ENCODE measurements at places on chromosomes 12 and 14.

DNA sequence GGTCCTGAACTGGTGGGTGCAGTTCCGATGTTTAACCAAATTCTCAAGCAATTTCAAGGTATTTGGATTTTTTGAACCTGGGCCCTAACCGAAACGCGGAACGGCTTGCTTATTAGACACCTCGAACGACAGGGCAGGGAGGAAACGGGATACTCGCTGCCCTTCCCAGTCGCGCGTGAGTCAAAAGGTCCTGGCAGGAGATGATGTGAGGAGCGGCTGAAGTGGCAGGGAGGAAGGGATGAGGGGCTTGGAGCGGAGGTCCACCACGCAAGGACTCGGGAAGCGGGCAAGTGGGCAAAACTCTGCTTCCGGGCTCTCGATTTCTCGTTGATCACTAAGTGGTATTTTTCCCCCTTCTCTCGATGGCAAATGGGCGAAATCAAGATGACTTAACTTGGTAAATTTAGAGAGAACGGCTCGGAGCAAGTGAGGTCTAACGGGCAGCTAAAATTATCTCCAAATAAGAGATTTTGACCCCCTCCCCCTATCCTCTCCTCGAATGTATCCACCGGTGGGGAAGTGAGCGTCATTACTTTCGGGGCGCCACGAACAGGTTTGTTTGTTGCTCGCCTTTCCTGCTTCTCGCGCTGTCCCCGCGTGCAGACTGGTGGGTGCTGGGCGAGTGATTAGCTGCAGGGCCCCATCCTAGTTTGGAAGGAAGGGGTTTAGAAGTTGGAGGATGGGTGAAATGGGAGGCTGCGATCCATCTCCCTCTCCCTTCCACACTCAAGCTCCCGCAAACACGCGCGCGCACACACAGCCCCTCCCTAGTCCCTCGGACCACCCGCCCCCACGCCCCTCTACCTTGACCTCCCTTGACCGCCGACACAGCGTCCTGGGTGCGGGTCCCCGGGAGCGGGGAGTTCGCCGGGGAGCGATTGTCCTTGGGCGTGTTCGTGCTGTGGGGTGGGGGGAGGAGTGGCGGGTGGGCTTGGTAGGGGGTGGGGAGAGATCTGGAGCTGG is 986 bp upstream of the NTF3 start:
- DNase-seq = no peak

- DNase-seq = no peak
Measured at GRCh38 chr14:44369401-44370123, 137.5 kb downstream of the FSCB start.

GRCh38 chr12:127077262-127078045 is 1189.5 kb upstream of the TMEM132C start:
- no peak for DNase-seq

- DNase-seq = no peak
Measured at GRCh38 chr12:110688446-110689280, at the start of gene HVCN1. Gene HVCN1 (minus strand): TSS chr12:110689115. CDS start chr12:110683245, 5,870 bp downstream.

DNA sequence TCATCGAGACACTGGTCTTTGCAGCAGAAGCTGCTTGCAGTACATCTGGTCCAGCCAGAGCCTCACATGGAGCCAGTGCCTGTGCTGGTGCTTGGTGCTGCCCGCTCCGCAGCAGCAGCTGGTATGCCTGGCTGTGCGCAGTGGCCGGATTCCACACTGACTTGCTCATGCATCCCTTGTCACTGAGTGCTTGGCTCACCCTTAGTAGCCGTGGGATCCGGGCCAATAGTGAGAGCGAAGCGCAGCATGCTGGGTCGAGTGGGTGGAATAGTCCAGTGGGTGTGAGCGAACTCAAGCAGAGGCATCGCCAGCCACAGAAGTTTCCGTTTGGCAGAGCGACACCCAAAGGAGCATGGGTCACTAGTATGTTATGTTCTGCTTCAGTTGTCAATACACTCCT is 10.1 kb upstream of the FBXO33 start:
- no peak for DNase-seq

DNA sequence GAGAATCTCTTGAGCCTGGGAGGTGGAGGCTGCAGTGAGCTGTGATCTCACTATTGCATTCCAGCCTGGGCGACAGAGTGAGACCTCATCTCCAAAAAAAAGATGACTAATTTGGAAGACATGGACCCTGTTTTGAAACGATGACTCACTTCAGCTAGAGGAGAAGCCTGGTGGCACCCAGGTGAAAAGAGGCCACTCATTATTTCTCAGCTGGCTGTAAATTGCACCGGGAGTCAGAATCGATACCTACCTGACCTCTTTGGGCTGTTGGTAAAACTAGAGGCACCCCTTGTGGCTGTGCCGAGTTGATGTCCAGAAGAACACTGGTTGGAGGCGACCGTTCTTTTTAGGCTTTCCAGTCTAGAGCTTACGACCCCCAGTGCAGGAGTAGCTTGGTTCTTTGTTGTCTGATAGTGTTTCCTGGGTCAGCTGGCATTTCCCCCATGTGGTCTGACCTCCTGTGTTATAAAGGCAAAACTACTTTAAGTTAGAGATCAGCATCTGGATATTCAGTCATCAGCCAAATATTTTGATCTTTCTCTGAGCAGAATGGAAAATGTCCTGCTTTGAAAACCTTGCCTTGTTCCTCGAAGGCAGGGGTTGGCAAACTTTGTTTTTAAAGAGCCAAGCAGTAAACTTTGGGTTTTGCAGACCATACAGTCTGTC is 93.2 kb downstream of the CHST11 start:
- no peak for DNase-seq

DNA sequence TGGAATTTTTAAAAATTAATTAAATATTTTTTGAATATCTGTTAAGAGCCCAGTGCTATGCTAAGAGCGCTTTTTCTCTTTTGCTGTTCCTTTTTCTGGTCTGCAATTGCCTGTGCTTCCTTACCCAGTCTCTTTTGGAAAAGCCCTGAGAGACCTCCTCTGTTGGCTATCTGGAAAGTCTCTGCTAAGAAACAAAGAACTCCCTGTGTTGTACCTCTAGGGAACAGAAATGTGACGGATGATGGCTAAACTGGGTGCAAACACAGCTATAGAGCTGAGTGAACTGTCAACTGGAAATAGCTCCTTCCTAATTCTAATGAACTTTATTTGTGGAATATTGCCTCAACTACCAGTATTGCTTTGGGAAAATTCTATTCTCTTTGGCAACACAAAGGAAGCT is 261.6 kb upstream of the NOVA1 start:
- DNase-seq = no peak

GRCh38 chr14:70660967-70661893 is 19.5 kb downstream of the TTC9 start:
- DNase-seq = no peak

DNA sequence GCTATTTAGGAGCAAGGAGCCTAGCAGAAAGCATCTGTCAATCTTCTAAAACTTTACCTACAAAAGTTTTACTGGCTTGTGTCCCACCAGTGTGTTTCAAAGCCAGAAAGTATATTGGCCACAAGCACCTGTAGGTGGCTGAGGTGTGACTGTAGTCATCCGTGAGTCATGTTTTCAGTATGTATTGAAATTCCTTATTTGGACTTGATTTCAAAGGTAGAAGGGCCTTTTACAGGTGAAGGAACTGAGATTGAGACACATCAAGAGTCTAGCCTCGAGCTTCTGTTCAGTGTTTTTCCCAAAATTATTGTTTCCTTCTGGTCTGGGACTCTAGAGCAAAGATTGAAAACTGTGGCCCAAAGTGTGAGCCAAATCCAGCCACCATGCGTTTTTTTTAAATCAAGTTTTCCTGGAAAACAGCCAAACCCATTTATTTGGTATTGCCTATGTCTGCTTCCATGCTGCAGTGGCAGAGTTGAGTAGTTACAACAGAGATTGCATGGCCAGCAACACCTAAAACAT is 195.3 kb upstream of the BCL2L14 start:
- peak; percentile 9 for DNase-seq

- DNase-seq = no peak
Measured at GRCh38 chr12:77060883-77061240, 4.5 kb downstream of the E2F7 start.

DNA sequence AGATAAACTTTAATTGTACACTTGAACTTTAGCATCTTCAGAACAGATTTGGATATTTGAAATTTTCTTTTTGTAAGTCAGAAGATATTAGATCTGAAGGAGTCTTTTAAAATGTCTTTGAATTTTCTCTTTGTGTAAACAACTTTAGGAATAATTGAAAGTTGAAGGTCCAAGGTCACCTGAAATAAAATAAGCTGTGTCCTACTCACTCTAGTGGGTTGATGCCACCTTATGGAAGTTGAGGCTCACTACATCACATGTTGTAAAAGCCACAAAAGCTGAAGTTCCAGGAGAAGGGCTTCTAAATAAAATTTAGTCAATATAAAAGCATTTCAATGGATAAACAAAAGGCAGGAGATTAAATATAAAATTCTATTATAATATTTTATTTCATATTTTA is 122.0 kb upstream of the ATXN7L3B start:
- DNase-seq = no peak

DNA sequence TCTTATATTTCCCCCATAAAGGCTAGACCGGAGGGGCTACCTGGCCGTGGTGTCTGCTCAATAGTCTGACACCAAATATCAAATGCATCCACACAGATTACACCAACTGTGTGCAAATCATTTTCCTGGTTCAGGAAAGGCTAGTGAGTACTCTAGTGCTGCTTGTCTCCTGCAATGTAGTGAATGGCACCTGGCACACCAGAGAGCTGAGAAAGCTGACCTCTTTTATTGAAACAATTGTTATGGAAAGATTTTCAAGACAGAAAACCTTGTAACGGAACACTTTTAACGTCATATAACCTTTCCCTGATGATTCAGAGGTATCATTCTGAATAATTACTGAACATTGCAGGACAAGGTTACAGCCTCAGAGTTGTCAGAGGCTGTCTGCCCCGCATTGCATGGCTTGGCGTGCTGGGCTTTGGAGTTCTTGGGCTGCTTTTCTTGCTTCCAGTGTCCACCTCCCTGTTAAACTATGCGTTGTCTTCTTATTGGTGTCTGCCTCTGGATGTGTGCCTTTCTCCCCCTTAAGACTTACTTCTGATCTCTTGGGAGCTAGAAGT is 40.7 kb upstream of the HDAC7 start:
- no peak for DNase-seq

- DNase-seq = no peak
Measured at GRCh38 chr14:35123388-35123703, 994 bp downstream of the PRORP start.

GRCh38 chr12:88590851-88591250 is 10.6 kb upstream of the KITLG start:
- no peak for DNase-seq

- DNase-seq = no peak
Measured at GRCh38 chr14:94941311-94941710, 171.4 kb upstream of the GSC start.

DNA sequence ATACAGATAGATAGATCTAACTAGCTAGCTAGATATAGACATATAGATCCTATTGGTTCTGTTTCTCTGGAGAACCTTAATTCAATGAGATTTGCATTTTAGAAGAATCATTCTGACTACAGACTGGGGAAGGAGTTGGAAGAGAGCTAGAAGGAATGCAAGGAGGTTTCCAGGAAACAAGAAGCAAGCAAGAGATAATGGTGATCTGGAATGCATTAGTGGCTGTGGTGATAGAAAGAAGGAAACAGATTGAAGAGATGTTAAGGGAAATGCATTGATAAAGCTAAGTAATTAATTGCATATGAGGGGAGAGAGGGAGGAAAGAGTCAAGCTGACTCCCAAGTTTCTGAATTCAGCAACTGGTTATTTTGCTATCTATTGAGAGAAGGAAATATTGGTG is 42.7 kb downstream of the DBX2 start:
- DNase-seq = no peak

DNA sequence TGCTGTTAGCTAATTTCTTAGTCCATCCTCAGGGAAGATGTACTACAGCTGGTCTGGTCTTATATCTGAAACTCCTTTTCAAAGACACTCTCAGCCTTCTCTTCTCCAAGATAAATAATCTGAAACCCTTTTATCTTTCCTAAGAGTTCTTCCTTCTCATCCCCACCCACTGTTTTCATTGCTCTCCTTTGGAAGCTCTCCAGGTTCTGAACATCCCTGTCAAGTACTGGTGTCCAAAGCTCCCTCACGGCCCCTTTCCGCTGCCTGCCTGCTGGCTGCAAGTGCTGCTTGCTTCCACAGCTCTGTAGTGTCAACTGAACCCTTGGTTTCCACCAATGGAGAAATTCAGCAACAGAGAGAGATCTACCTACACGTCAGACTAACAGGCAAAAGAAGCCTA is 6.6 kb upstream of the SLC6A13 start:
- no peak for DNase-seq

GRCh38 chr14:24235804-24236688 is 3.3 kb downstream of the GMPR2 start:
- DNase-seq = no peak

- no peak for DNase-seq
Measured at GRCh38 chr12:91178139-91178561, 4.5 kb downstream of the DCN start.

- no peak for DNase-seq
Measured at GRCh38 chr12:68304626-68305025, 27.5 kb downstream of the MDM1 start.

- no peak for DNase-seq
Measured at GRCh38 chr14:35821564-35822411, 4.3 kb upstream of the BRMS1L start.

- DNase-seq = no peak
Measured at GRCh38 chr14:83779266-83779665, 1750.7 kb upstream of the FLRT2 start.

DNA sequence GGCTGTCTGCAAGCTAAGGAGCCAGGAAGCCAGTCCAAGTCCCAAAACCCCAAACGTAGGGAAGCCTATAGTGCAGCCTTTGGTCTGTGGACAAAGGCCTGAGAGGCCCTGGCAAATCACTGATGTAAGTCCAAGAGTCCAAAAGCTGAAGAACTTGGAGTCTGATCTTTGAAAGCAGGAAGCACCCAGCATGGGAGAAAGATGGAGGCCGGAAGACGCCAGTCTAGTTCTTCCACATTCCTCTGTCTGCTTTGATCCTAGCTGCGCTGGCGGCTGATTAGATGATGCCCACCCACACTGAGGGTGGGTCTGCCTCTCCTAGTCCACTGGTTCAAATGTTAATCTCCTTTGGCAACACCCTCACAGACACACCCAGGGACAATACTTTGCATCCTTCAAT is 58.5 kb downstream of the CAPS2 start:
- no peak for DNase-seq

- DNase-seq = no peak
Measured at GRCh38 chr14:87698481-87698880, 294.5 kb downstream of the GALC start.

- DNase-seq = peak; percentile 68
Measured at GRCh38 chr12:94100990-94101737, 47.2 kb upstream of the PLXNC1 start.

All from stimulated activated CD4-positive, alpha-beta T cell treated with anti-CD3 and anti-CD28 coated beads, Interleukin-12 subunit alpha, Interleukin-12 subunit beta, amount 100 ng/mL, for 24 hours (primary cell).